ENCODE measurements at places on chromosomes 4 and X.
A peak's percentile ranks its signal among the peaks of the same experiment; 100 is the strongest.

DNA sequence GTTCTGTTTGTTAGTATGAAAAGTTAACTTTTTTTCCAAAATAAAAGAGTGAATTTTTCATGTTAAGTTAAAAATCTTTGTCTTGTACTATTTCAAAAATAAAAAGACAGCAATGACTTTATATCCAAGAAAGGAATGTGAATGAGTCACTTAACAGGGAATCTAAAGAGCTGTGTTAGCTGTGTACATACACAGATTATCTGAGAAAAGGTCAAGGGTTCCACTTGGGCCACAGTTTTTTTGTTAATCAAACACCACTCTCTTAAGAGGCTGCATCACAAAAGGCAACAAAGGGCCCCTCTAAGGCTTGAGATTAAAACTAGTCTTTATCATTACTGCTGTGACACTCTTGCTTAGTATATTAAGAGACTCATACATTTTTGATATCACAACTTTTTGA lies 82.1 kb downstream of the FIP1L1 start:
- no peak overlapping the region for H3K27ac ChIP-seq
- no peaks in the 10 kb centered on the region for H3K27me3 ChIP-seq
- no peak overlapping the region for H3K4me3 ChIP-seq
- DNase-seq, result no peak

DNA sequence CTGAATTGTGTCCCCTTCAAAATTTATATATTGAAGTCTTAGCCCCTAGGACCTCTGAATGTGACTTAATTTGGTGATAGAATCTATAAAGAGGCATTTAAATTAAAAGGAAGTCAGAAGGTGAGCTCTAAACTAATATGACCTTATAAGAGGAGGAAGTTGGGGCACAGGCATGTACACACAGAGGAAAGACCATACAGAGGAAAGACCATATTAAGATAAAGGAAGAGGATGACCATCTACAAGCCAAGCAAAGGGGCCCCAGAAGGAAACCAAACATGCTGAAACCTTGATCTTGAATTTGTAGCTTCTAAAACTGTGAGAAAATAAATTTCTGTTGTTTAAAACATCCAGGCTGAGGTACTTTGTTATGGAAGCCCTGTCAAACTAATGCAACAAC lies 26.9 kb upstream of the CYBB start:
- no peak overlapping the region for H3K4me3 ChIP-seq
- peaks cover 6% of the 10 kb centered on the region for H3K4me1 ChIP-seq
- peaks cover 3% of the 10 kb centered on the region for H3K36me3 ChIP-seq
- no peaks in the 10 kb centered on the region for H3K27me3 ChIP-seq
- DNase-seq, result no peak

DNA sequence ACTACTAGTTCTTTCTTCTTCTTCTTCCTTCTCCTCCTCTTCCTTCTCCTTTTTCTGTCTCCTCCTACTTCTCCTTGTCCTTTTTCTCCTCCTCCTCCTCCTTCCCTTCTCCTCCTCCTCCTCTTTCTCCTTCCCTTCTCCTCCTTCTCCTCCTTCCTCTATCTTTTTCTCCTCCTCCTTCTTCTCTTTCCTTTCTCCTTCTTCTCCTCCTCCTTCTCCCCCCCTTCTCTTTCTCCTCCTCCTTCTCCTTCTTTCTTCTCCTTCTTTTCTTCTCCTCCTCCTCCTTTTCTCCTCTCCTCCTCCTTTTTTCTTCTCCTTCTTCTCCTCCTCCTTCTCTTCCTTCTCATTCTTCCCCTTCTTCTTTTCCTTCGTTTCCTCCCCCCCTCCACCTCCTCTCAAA lies 21.8 kb upstream of the NAP1L5 start:
- no peaks in the 10 kb centered on the region for H3K27me3 ChIP-seq
- H3K27ac ChIP-seq, result no peak overlapping the region
- H3K4me1 ChIP-seq, result no peaks in the 10 kb centered on the region
- no peak for DNase-seq
- H3K36me3 ChIP-seq, result peaks cover 37% of the 10 kb centered on the region
- no peak overlapping the region for H3K4me3 ChIP-seq

- H3K36me3 ChIP-seq, result no peaks in the 10 kb centered on the region
- H3K27ac ChIP-seq, result no peak overlapping the region
- peak; percentile 67 for DNase-seq
- H3K27me3 ChIP-seq, result peaks cover 1% of the 10 kb centered on the region
- H3K4me1 ChIP-seq, result no peaks in the 10 kb centered on the region
Observed at GRCh38 chr4:1628892-1629698, 55.0 kb downstream of the FAM53A start.

DNA sequence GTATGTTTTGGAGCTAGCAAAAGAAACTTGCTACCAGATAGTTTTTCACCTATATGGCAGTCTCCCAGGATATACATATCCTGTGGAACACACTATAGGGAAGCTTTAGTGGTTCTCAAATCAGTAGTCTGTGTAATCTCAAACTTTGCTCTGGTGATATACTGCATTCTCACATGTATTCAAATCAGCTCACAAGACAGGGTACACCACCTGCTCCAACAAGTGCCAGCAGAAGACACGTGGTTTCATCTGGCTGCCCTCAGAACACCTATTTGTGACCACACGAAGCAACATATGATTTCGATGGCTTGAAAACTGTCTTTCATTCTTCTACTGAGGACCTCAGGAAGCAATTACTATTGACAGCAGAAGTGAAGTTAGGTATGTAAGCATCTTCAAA lies 37.7 kb downstream of the BCLAF3 start:
- H3K27ac ChIP-seq, result no peak overlapping the region
- DNase-seq, result no peak
- no peak overlapping the region for H3K4me3 ChIP-seq
- H3K36me3 ChIP-seq, result peaks cover 28% of the 10 kb centered on the region
- no peaks in the 10 kb centered on the region for H3K27me3 ChIP-seq

DNA sequence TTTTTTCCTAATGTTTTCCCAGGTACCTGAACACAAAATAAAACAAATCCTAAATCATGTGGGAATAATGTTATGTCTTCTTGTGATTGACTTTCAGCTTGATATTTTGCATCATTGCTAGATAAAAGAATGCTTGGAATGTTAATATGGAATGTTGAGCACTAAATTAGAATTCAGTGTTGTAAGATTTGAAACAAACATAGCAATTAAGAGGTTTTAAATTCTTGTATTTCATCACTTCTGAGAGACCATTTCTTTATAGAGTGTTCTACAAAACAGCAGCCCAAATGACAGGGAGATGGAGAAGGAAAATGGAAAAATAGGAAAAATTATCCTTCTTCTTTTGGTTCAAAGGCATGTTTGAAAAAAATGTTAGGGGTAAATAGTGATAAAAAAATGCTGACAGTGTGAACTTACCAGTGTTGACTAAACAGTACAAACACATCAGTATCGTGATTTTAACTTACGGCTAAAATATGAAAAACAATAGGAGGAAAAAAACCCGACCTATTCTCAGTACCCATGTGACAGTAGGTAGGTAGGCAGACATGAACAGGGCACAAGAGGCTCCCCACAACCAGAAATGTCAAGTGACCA lies 102.6 kb upstream of the PDE5A start:
- H3K27me3 ChIP-seq, result peaks cover 3% of the 10 kb centered on the region
- H3K36me3 ChIP-seq, result no peaks in the 10 kb centered on the region
- no peak for DNase-seq
- H3K4me1 ChIP-seq, result no peaks in the 10 kb centered on the region

- no peaks in the 10 kb centered on the region for H3K4me1 ChIP-seq
- peaks cover 26% of the 10 kb centered on the region for H3K36me3 ChIP-seq
- H3K4me3 ChIP-seq, result no peak overlapping the region
- no peaks in the 10 kb centered on the region for H3K27me3 ChIP-seq
- no peak for DNase-seq
Observed at GRCh38 chr4:106291678-106292077, 24.3 kb downstream of the TBCK start.

DNA sequence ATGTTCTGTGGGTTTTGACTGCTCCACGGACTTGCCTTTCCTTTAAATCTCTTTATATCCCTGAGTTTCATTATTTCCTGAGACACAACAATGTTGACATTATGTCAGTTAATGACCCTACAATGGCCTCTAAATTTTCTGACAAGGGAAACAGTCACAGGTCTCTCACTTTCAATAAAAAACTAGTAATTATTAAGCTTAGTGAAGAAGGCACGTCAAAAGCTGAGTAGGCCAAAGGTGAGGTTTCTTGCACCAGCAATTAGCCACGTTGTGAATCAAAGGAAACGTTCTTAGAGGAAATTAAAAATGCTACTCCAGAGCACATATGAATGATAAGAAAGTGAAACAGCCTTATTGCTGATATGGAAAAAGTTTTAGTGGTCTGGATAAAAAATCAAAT lies 930.2 kb upstream of the GRID2 start:
- H3K4me1 ChIP-seq, result no peaks in the 10 kb centered on the region
- no peak for DNase-seq
- H3K36me3 ChIP-seq, result no peaks in the 10 kb centered on the region
- no peak overlapping the region for H3K4me3 ChIP-seq
- H3K27ac ChIP-seq, result no peak overlapping the region
- H3K27me3 ChIP-seq, result no peaks in the 10 kb centered on the region

DNA sequence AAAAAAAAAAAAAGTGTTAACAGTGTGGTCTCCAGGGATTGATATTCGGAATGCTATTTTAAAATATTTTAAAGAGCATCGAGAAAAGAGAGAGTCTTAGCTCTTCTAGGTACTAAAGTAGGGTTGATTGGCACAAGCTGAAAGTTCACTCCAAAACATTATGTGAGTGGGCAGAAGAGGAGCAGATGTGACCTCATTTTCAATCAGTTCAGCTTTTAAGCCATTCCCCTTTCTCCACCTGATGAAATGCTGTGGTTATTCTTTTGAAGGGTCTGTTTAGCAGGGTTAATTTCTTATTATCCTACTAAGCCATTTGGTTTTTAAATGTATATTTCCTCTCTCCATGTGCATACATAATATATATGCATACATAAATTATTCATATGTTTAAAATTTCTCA lies 69.2 kb downstream of the GALNT7 start:
- no peaks in the 10 kb centered on the region for H3K36me3 ChIP-seq
- no peak for DNase-seq
- H3K4me1 ChIP-seq, result peaks cover 4% of the 10 kb centered on the region

DNA sequence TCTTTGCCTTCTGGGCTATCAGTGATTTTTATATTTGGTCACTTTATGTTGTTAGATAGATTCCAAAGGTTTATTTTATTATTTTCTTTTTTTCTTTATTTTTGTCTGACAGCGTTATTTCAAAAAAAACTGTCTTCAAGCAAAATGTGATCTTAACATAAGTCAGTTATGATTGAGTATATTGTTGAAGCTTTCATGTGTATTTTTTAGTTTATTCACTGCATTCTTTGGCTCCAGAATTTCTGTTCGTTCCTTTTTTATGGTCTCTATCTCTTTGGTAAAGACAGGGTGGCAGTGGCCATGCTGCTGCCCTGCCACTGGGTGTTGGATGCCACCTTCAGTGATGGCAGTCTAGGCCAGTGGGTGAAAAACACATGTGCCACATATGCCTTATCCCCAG lies at the start of gene MAGEC3:
MAGEC3 (plus strand) TSS at position 301 of the 400 bp plus-strand sequence; CDS start at position 301, 0 bp downstream.
- no peak within 1 kb of the TSS for H3K4me3 ChIP-seq
- H3K36me3 ChIP-seq, result no peaks in the 10 kb centered on the region

DNA sequence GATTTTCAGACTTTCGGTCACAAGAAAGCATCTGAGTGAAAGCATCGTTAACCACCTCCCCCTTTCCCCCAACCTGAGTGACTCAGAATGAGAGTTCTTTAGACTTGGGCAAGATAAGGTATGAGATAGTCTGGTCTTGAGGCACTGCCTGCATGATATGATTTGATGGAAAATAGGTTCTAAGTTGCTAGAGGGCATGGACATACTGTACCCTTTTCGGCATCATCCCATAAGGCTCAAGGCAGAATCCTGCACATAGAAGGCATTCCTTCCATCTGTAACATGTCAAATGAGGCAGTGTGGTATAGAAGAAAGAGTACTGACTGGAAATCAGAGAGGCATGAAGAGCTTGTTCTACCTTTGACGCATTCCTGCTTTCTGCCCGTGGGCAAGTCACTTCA lies 16.8 kb upstream of the AMOT start:
- DNase-seq, result no peak
- no peak overlapping the region for H3K4me3 ChIP-seq
- no peak overlapping the region for H3K27ac ChIP-seq
- peaks cover 8% of the 10 kb centered on the region for H3K4me1 ChIP-seq
- H3K36me3 ChIP-seq, result no peaks in the 10 kb centered on the region

DNA sequence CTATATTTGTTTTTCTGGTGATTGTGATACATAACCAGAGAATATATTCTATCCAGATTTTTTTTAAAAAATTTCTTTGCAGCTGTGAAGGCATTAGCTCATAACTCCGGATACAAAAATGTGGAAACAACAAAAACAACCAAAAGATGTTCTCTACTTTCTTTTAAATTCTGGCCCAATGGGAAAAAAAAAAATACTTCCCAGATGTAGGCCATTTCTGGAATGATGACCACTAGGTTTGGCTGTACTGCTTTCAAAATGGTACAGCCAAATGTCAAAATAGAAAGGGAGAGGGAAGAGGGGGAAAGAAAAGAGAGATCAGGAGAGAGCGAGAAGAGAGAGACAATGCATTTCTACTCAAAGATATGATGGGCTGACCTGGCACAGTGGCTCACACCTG lies 14.6 kb downstream of the ANOS1 start:
- H3K4me3 ChIP-seq, result no peak overlapping the region
- no peaks in the 10 kb centered on the region for H3K4me1 ChIP-seq
- no peak for DNase-seq

DNA sequence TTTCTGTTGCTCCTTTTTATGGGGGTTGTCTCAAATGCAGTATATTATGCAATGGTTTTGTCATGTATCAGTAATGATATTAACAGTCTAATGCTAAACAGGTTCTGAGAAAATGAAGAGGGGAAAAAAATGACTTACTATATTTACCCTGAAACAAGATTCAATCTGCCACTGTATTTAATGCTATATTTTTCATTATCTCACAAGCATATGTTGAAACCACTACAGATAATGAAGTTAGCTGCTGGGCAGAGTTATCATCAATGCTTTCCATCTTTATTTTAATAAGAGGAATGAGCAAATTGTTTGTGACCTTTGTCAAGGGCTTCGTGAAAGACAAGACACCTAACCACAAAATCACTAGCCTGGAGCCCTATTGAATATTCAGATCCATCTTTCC lies 32.6 kb upstream of the NAA11 start:
- no peaks in the 10 kb centered on the region for H3K4me1 ChIP-seq
- no peaks in the 10 kb centered on the region for H3K27me3 ChIP-seq
- no peak overlapping the region for H3K27ac ChIP-seq
- no peaks in the 10 kb centered on the region for H3K36me3 ChIP-seq

- H3K27me3 ChIP-seq, result no peaks in the 10 kb centered on the region
- H3K4me1 ChIP-seq, result no peaks in the 10 kb centered on the region
- H3K36me3 ChIP-seq, result peaks cover 34% of the 10 kb centered on the region
- no peak for DNase-seq
Observed at GRCh38 chr4:142230991-142231390, 594.6 kb downstream of the IL15 start.
